NCI-H2107 (cell line): ENCODE measurements at places on chromosomes 4 and X.

- no peak for DNase-seq
Measured at GRCh38 chrX:2828959-2829411, 255 bp downstream of the GYG2 start.

DNA sequence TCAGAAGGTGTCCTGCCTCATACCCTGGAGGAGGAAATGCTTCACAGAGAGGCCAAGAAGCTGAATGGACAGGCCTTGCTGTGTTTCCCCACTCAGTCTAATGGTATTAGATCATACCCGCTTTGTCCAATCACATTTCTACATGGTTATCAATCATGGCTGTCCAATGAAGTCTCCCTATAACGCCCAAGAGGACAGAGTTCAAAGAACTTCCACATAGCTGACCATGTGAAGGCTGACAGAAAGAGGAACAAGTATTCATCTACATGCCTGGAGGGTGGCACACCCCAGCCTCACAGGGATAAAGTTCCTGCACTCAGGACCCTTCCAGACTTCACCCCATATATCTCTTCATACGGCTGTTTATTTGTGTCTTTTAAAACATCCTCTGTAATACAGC lies 123.4 kb downstream of the MANBA start:
- no peak for DNase-seq

- peak; percentile 36 for DNase-seq
Measured at GRCh38 chrX:53284684-53285447, 3.5 kb upstream of the IQSEC2 start.

GRCh38 chrX:37912777-37913176 lies 65.4 kb upstream of the DYNLT3 start:
- DNase-seq: no peak

- DNase-seq: no peak
Measured at GRCh38 chrX:132651421-132652086, 162.7 kb upstream of the MBNL3 start.

DNA sequence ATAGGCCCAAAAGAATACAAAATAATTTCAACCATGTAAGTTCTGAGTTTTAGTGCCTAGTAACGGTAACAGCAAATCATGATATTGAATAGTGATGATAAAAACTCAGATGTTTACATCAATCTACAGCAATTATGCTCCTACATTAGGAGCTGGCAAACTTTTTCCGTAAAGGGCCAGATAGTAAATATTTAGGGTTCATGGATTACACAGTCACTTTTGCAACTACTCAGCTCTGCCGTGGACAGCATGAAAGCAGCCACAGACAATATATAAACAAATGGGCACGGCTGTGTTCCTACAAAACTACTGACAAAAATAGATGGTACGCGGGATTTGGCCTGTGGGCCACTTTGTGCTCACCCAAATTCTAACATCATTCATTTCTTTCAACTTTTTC lies 167.8 kb upstream of the NAP1L5 start:
- DNase-seq: no peak

DNA sequence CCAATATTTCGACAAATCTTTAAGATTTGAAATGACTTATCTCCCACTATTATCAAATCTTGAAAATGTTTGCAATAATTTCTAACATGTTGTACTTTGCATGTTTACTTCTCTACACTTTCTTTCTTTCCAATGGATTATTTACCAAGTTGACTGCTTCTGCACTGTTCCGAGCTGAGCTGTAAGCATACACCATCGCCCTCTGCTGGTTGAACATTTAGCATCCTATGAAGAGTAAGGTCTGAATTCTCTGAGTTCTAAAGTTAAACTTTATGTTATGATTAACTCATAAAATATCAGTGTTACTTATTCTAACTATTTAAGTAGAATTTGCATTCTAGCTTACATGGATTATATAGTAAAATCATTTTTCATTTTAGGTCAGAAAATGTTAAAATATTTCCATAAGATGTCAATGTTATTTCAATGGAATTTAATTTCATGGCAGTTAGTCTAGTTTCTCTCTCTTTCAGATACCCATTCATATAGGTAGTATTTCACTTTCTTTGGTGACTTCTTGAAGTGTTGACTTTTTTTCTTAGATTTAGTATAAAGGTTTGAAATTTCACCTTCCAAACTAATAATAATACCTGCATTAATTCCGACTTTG lies 137.4 kb downstream of the DKK2 start:
- DNase-seq: no peak

- no peak for DNase-seq
Measured at GRCh38 chr4:153276971-153277370, 67.5 kb upstream of the MND1 start.

GRCh38 chrX:109782994-109783700 lies 50.1 kb upstream of the ACSL4 start:
- DNase-seq: no peak

DNA sequence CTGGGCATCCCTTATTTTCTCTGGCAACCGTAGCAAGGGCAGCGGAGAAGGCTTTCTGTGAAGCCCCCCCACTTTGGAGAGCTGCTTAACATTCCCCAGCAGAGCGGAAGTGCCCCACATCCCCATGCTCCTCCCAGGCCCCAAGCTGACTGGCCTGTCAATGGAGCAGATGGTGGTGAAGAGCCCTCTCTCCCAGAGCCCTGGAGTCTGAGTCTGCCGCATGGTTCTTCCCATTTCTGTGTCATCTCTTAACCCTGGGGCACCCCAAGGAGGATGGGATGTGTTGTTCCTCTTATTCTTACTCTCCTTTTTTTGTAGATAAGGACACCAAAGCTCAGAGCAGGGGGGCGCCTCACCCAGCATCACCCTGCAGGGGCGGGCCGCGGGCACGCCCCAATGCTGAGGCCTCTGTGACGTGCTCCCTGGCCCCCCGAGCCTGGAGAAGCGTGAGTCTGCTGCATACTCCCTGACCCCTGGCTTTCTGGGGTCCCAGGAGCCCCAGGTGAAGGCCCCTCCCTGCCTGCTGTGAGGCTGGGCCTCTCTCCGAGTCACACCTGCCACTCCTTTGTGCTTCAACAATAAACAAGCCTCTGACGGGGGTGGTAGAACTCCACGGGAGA lies 35.9 kb downstream of the ADRA2C start:
- no peak for DNase-seq

DNA sequence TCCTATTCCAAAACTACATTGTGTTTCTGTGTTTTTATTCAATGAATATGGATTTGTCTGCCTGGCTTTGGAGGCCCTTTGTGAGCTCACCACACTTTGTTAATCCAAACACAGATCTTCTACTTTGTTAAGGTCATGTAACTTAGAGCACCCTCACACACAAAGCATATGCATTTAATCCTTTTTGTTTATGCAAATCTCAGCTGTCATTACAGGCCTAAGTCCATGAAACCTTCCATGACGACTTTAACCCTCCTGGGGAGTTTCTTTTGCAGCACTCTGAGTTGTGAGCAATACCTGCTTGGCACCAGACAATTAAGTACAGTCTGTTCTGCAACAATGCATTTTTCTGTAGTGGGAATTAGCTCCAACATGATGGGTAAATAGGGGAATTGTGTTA lies 14.9 kb downstream of the CCSER1 start:
- DNase-seq: no peak

DNA sequence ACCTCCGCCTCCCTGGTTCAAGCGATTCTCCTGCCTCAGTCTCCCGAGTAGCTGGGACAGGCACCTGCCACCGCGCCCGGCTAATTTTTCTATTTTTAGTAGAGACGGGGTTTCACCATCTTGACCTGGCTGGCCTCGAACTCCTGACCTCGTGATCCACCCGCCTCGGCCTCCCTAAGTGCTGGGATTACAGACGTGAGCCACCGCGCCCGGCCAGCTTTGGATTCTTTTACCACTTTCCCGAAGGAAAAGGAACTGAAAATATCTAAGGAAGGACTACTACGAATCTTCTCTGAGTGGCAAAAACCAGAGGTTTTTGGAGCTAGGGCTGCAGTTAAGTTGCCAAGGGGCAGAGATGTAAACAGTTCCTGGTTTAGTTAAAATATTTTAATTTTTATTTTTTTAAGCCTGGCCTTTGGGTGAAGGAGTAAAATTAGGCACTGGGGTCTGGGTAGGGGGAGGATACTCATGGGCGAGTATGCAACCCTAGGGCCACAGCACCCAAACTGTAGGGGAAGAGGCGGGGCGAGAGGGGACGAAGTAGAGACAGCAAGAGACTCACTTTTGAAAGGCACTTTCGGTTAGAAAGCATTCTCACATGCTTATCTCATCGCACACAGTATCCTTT lies 525 bp upstream of the CISD2 start:
- no peak for DNase-seq

GRCh38 chr4:37160653-37161052 lies 83.9 kb upstream of the NWD2 start:
- no peak for DNase-seq

DNA sequence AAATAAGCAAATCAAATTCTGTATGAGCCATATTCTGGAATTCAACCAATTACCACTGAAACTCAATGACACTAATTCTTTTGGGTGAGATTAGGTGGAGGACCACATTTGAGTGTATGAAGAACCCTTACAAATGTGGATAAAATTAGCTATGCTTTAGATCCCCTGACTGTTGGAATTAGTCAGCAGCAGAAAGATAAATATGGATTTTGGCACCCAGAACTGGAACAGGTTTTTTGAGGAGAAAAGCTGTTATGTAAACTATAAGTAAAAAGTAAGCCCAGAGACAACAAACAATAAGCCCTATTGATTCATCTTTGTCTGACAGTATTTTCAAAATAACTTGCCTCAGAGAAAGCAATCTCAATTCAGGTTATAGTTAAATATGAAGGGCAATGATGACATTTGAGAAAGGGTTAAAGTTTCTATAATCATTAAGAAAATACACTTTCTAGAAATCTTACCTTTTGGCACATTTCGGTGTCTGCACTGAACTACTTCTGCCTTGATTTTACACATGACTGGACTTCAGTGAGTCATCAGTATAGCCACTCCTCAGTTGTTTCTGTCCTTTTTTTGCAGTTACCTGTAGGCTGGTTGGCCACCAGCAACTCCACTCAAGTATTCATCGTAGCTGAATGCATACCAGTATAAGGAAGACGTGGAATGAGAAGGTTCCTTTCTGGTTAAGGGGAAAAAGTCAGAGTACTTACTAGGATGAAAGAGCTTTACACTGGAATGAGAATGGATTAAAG lies 80.0 kb downstream of the KCTD8 start:
- DNase-seq: no peak

GRCh38 chr4:2662598-2662997 lies 93.5 kb downstream of the TNIP2 start:
- no peak for DNase-seq

DNA sequence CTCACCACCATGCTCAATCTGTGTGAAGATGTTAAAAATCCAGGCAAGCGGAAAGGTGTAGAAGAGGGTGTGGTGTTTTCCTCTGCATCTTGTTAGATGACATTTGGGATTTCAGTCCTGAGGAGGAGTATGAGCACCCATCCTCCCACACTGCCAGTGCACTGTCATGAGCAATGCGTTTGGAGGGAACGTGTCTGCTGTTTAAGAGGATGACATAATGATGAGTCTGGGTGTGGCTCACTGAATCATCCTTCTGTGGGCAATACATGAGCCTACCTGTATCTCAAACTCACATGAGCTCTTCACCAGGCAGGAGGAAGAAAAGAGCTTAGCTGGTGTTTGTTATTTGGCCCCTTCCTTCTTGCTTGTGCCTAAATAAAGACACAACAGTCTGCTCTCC lies 67.9 kb upstream of the ARX start:
- no peak for DNase-seq

DNA sequence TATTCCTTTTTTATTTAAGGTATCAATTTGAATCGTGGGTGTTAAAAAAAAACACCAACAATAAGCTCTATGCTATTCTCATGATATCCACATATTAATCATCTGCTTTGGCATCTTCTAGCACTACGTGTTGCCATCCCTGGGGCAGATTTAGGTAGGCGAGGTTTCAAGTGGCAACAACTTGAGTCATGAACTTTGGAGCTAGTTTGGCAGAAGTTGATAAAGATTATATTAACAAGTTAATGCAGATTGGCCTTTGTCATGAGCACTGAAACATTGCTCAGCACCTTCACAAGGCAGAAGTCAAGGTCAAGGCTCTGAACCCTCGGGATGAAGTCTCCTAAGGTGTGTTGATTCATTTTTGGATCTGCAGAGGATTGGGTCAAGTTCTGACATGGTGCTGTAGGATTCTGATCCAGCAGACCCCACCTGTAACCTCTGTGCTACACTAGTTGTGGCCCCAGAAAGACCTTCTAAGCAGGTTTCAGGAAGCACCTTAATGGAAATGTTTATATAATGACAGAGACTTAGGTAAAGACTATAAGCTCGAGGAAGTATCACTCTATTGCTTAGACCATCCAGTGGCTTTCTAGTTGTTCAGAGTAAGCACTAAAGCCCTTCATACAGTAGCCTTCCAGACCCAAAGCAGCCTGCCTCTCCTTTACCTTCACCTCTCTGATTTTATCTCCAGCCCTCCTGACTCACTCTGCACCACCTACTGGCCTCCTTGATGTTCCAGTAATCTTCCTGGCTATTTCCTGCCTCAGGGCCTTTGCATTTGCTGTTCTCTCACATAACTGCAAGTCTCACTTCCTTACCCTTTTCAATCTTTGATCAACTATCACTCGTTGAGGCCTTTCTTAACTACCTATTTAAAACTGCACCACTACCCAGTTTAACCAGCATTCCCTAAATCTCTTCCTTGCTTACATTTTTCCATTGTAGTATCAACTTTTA lies 117.0 kb upstream of the SLC4A4 start:
- no peak for DNase-seq
